Mesendoderm (in vitro differentiated cells): ENCODE measurements at places on chromosomes 2 and 18.

DNA sequence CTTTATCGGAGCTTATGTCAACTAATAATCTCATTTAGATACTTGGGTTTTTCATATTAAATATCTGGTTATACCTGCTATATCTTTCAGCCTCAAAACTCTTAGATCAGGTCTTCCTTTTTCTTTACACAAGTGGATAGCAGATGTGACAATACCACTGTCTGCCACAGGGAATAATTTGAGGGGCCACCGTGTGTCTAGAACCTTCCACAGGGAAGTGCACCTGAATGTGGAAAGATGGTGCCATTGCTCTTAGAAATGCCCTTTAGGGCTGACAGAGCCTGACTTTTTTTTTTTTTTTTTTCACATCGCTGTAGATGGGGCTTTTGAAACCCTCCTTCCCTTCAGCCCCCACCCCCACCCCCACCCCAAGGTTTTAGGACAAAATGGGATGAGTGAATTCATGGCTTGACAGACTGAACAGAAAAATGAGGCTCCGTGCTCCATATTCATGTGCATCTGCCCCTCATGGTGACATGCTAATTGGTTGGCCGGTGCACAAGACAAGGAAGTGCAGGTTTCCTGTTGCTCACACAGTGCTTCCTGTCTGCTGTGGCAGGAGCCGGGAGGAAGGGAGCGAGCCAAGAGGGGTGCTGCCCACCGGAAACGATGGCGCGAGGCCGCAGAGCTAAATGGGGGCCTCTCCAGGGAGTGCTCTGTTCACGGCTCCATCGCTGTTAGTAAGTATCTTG, 246.0 kb downstream of the LDLRAD4 start:
- no peak for DNase-seq

GRCh38 chr2:136025057-136025973, 39.9 kb upstream of the DARS1 start:
- DNase-seq, result peak; percentile 99

GRCh38 chr2:173401716-173402326, 47.1 kb downstream of the CDCA7 start:
- DNase-seq, result peak; percentile 29

- no peak for DNase-seq
These were observed 193.5 kb upstream of the GLI2 start for GRCh38 chr2:120541972-120542670.

DNA sequence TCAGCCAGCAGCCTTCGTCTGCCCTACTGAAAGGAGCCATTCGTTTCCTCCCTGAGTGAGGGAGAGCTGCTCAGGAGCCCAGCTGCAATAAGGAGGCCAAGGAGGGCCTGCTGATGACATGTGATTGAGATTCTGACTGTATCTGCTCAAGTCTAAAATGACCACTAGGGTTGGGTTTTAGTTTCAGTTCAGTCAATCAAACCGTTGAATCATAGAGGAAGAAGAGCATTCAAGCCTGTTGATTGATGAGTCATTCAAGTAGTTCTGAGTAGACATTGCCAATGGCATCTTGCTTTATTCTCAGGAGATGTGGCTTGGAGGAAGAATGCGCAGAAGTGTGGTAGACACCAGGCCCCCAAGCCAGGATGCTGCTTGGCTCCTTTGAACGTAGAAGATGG, 19.9 kb upstream of the BCL2L11 start:
- peak; percentile 13 for DNase-seq

- DNase-seq, result peak; percentile 55
These were observed 76.4 kb downstream of the AP1S3 start for GRCh38 chr2:223760838-223761502.
